ENCODE measurements at places on chromosomes 7 and 10. TPM values are rescaled to one million over a fixed set of nuclear protein-coding genes. Genes with fewer than 3 reads are reported as not detected.

The HGF gene
- 0.05 TPM for total RNA-seq

The PNLIP gene
- not detected for total RNA-seq

The DHX32 gene
- 35.6 TPM for total RNA-seq

The FGFBP3 gene
- total RNA-seq, result 2.5 TPM

The PTPN20 gene
- 3.9 TPM for total RNA-seq

The TWIST1 gene
- 3.2 TPM for total RNA-seq
